Dermis microvascular lymphatic vessel endothelial cell (primary cell): ENCODE measurements at places on chromosomes 13 and 19. TPM values are rescaled to one million over a fixed set of nuclear protein-coding genes. Genes with fewer than 3 reads are reported as not detected.

ZNF723 gene
- total RNA-seq: not detected in 2 replicates

TMEM221 gene
- total RNA-seq: not detected in 2 replicates

CACNG7 gene
- not detected in 2 replicates for total RNA-seq

ANGPTL4 gene
- 1.0 and 10.7 TPM in 2 replicates for total RNA-seq

ATP4B gene
- total RNA-seq: not detected in 2 replicates

SMIM24 gene
- not detected in 2 replicates for total RNA-seq

HSD17B14 gene
- total RNA-seq: 2.8 and 4.2 TPM in 2 replicates

OR7C1 gene
- not detected in 2 replicates for total RNA-seq

ERCC5 gene
- total RNA-seq: 37.2 and 41.1 TPM in 2 replicates

ZNF829 gene
- 1.3 and 1.6 TPM in 2 replicates for total RNA-seq

TMEM255B gene
- 45.6 and 51.7 TPM in 2 replicates for total RNA-seq
